A549 treated with GW870086 at 1 μM for 4 hours (cell line): ENCODE measurements at places on chromosomes 3 and 15. TPM values are rescaled to one million over a fixed set of nuclear protein-coding genes. Genes with fewer than 3 reads are reported as not detected.

Gene CPEB1
- total RNA-seq, result 2.3 to 3.5 TPM (median 2.9 TPM) in 5 replicates

Gene CGNL1
- total RNA-seq, result 0.58 to 0.78 TPM (median 0.69 TPM) in 5 replicates

Gene IL16
- 0.21 TPM in 1 of 5 replicates, not detected in the others for total RNA-seq

Gene ISG20
- total RNA-seq, result 38.6 to 46.7 TPM (median 41.7 TPM) in 5 replicates

Gene FRMD5
- 2.2 to 3.5 TPM (median 2.9 TPM) in 5 replicates for total RNA-seq

Gene RBM15B
- total RNA-seq, result 16.4 to 20.3 TPM (median 19.2 TPM) in 5 replicates

Gene ARPP19
- total RNA-seq, result 77.6 to 117 TPM (median 107 TPM) in 5 replicates

Gene LINGO1
- 8.7 to 11.7 TPM (median 9.0 TPM) in 5 replicates for total RNA-seq

Gene DAZL
- total RNA-seq, result not detected in 5 replicates

Gene TKT
- 1,594 to 2,170 TPM (median 2,108 TPM) in 5 replicates for total RNA-seq

Gene RAB27A
- total RNA-seq, result 9.7 to 12.1 TPM (median 11.0 TPM) in 5 replicates

Gene CILP
- 0.17 to 0.23 TPM (median 0.21 TPM) in 5 replicates for total RNA-seq

Gene KLHL40
- total RNA-seq, result not detected in 5 replicates

Gene NGLY1
- 18.5 to 21.5 TPM (median 19.9 TPM) in 5 replicates for total RNA-seq

Gene GOLIM4
- total RNA-seq, result 14.0 to 19.5 TPM (median 18.5 TPM) in 5 replicates

Gene KCNH8
- not detected in 5 replicates for total RNA-seq

Gene CCDC33
- 8.0 to 9.7 TPM (median 8.7 TPM) in 5 replicates for total RNA-seq

Gene VEPH1
- total RNA-seq, result 0.31 to 1.0 TPM (median 0.61 TPM) in 5 replicates

Gene ANKRD63
- total RNA-seq, result 0.25 to 0.41 TPM (median 0.37 TPM) in 5 replicates

Gene FAM81A
- 8.2 to 13.5 TPM (median 12.2 TPM) in 5 replicates for total RNA-seq

Gene PAQR5
- 88.0 to 124 TPM (median 110 TPM) in 5 replicates for total RNA-seq

Gene PARP14
- total RNA-seq, result 8.3 to 9.4 TPM (median 8.8 TPM) in 5 replicates

Gene LIPH
- 4.9 to 8.3 TPM (median 5.6 TPM) in 5 replicates for total RNA-seq

Gene CLPX
- 34.2 to 50.1 TPM (median 47.1 TPM) in 5 replicates for total RNA-seq

Gene LIPC
- 0.06 to 0.21 TPM (median 0.13 TPM) in 4 of 5 replicates, not detected in the other for total RNA-seq

Gene CLEC3B
- 0.27 TPM in 1 of 5 replicates, not detected in the others for total RNA-seq

Gene CELF6
- 0.11 to 0.24 TPM (median 0.16 TPM) in 5 replicates for total RNA-seq

Gene RGMA
- total RNA-seq, result 0.17 to 0.69 TPM (median 0.27 TPM) in 5 replicates

Gene FRMD4B
- total RNA-seq, result 0.66 to 2.0 TPM (median 1.2 TPM) in 5 replicates

Gene MYH15
- 0.08 to 0.16 TPM (median 0.15 TPM) in 5 replicates for total RNA-seq

Gene ETV5
- total RNA-seq, result 21.3 to 29.5 TPM (median 26.8 TPM) in 5 replicates

Gene LSAMP
- total RNA-seq, result 0.06 to 0.62 TPM (median 0.20 TPM) in 5 replicates

Gene STRIT1
- not detected in 5 replicates for total RNA-seq

Gene CCDC9B
- total RNA-seq, result 15.2 to 22.6 TPM (median 18.3 TPM) in 5 replicates

Gene EFL1
- 20.4 to 32.2 TPM (median 23.2 TPM) in 5 replicates for total RNA-seq

Gene ANKRD34C
- total RNA-seq, result not detected in 5 replicates

Gene CCDC39
- total RNA-seq, result 0.17 TPM in 1 of 5 replicates, not detected in the others

Gene SELENOS
- total RNA-seq, result 157 to 175 TPM (median 171 TPM) in 5 replicates

Gene TAGLN3
- total RNA-seq, result not detected in 5 replicates

Gene TGM5
- not detected in 5 replicates for total RNA-seq

Gene NEK10
- 0.48 to 1.3 TPM (median 0.96 TPM) in 5 replicates for total RNA-seq

Gene ARPIN
- total RNA-seq, result 8.5 to 13.6 TPM (median 12.6 TPM) in 5 replicates
